ENCODE measurements at places on chromosomes 2 and 18.

DNA sequence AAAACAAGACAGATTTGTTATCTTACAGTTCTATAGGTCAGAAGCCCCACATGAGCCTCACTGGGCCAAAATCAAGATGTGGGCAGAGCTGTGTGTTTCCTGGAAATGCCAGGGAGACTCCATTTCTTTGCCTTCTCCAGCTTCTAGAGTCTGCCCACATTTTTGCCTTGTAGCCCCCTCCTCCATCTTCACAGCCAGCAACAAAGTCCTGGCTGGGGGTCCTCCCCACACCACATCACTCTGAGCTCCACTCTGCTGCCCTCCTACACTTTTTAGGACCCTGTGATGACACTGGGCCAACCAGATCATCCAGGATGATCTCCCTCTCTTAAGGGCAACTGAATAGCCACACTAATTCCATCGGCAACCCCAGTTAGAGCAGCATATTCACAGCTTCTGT, 34.3 kb downstream of the ASB1 start:
- no peak for DNase-seq

DNA sequence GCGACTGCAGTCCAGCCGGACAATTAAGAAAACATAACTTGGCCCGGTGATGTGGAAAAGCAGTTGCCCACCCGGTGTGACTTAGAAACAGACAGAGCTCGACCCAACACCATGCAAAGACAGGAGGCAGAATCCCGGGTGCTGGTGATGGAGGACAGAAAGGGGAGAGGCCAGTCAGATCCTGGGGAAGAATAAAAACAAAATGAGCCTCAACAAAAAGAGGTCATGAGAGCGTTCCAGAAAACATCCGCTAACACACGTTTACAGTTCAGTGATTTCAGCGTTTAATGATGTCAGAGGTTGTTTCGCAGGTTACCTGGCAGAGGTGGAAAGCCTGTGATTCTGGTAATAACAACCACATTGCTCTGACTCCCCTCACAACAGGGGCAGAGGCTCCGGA, 111.9 kb downstream of the OSR1 start:
- no peak for DNase-seq

GRCh38 chr2:25606892-25607291, 66.5 kb downstream of the DTNB start:
- DNase-seq, result no peak

GRCh38 chr2:100437751-100438150, 20.3 kb upstream of the CHST10 start:
- no peak for DNase-seq

- no peak for DNase-seq
These were observed 90.5 kb upstream of the YWHAQ start for GRCh38 chr2:9721344-9721743.

DNA sequence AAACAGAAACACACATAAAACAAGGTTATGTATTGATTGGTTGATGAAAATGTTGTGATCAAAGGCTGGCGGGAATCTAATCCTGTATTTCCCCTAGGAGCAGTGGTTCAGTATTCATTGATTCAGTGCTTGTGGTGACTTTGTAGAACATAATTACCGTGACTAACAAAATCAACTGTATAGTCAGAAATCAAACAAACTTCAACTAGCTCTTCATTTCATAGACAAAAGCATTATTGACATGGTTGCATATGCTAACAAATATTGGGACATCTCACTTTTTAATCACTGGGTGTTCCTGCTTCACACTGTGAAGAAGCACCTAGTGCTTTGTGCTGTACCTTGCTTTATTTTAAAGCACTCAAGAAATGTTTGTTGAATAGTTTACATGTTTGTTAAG, 41.4 kb downstream of the USP14 start:
- no peak for DNase-seq

- no peak for DNase-seq
These were observed 15.7 kb upstream of the OLA1 start for GRCh38 chr2:174263997-174264396.

DNA sequence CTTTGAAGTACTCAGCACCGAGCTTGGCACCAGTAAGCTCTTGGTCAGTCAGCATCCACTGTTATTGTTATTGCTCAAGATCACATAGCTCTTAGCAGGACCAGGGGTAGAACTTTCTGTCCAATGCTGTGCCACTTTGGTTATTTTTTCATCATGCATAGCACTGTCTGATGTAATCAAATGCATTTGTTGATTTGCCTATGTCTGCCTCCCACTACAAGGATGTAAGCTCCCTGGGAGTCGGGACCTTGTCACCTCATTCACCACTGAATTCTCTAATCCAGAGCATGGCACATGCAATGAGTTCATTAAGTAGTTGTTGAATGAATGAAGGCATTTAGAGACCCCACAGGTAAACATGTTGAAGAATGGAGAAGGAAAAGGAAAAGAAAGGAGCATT, 29.0 kb upstream of the DLX1 start:
- no peak for DNase-seq

- DNase-seq, result no peak
These were observed 57.4 kb downstream of the STK39 start for GRCh38 chr2:168189835-168190569.

GRCh38 chr2:12964904-12965539, 248.3 kb downstream of the TRIB2 start:
- no peak for DNase-seq

GRCh38 chr2:186584053-186584452, 5.8 kb upstream of the ITGAV start:
- no peak for DNase-seq

GRCh38 chr2:65340898-65341681, 91.3 kb downstream of the SPRED2 start:
- no peak for DNase-seq

GRCh38 chr2:224994242-224994823, 47.9 kb downstream of the DOCK10 start:
- no peak for DNase-seq

DNA sequence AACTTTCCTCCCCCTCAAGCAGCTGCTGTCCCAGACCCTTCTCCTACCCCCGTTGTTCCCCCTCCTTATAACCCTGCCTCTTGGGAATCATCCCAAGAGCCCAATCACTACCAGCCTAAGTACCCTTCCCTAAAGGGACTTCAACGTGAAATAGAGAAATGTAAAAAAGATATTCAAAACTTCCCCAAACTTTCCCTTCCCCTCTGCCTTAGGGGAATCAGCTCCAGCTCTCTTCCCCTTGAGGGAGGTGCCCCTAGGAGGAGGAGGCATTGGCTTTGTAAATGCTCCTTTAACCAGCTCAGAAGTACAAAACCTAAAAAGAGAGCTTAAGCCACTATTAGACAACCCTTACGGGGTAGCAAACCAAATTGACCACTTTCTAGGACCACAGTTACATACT, 10.6 kb upstream of the SAP130 start:
- DNase-seq, result no peak

DNA sequence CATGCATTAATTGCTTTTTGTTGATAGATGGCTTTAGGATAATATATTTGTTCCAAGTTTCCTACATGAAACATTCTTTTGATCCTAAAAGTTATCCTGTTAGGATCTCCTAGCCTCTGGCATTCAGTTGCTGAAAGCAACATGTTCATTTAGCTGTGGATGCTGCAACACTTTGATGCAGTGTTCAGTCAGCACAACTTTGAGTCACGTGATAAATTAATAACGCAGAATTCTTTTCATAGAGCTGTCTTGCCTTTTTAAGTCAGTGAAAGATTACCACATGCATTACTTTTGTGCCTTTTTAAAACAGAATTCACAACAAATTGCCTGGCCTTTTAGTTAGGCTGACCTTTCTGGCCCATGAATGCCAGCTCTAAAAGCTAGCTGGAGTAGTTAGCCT, 1467.9 kb upstream of the ZEB2 start:
- DNase-seq, result no peak

GRCh38 chr2:116586328-116586689, 1228.2 kb upstream of the DDX18 start:
- DNase-seq, result no peak

DNA sequence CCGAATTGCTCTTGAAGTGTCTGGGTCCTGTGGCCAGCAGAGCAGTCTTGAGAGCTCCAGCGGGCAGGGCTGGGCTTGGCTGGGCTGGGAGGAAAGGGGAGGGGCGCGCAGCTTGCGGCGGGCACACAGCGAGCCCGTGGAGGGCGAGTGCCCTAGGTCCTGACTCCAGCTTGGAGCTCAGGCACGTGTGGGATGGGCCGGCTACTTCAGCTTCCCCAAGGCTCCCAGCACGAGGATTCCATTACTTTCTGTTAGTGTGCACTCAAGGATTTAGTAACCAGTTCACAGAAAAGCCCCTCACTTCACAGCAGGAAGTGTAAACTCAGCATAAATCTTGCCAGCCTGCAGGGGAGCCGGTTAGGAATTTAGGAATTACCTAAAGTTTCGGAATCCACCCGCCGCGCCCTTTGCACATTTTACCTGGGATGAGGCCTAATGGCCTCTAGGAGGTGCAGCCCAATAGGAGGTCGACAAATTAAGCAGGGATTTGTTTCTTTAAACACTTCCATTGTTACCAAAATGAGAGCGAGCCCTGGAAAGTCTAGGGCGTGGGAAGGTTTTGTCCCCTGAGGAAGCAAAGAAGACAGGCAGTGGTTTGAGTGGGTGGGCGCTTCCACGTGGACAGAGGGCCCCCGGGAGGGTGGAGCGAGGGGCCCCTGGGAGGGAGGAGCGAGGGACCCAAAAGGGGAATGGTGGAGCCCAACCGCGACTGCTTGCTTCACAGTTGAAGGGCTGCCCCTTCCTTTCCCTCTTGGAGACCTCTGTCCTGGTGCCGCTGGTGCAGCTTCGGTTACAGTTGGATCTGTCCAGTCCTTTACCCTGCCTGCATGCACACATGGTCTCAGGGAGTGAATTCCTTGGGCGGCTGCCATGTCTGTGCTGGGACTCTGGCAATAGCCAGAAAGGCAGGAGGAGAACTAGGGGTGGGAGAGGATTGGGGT, 93.3 kb downstream of the CTAGE1 start:
- no peak for DNase-seq

DNA sequence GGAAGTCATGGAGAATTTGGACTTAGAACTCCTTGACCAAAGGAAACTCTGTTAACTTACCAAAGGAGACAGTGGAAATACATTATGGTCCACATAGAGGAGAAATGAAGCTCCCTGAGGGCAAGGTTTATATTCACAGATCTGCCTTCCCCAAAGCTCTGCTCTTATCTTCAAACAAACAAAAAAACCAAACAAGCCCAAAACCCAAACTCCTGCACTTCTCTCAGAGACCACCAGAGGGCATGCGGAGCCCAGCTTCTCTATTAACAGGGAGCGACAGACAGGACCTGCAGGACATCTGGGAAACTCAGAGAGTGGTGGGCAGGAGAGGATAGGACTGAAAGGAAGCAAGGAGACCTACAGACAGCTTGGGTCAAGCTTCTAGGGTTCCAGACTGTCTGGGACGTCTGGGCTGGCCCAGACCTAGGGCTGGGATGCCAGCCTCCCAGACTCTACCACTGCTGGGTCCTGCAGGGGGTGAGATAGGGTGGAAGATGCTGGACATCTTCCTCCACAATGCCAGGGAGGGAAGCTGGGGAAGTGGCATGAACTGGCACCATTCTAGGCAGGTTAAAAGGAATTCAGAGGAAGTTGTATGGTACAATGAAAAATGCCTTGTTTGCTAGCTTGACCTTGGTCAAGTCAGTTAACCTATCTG, 4.0 kb upstream of the WNT10A start:
- peak; percentile 56 for DNase-seq

DNA sequence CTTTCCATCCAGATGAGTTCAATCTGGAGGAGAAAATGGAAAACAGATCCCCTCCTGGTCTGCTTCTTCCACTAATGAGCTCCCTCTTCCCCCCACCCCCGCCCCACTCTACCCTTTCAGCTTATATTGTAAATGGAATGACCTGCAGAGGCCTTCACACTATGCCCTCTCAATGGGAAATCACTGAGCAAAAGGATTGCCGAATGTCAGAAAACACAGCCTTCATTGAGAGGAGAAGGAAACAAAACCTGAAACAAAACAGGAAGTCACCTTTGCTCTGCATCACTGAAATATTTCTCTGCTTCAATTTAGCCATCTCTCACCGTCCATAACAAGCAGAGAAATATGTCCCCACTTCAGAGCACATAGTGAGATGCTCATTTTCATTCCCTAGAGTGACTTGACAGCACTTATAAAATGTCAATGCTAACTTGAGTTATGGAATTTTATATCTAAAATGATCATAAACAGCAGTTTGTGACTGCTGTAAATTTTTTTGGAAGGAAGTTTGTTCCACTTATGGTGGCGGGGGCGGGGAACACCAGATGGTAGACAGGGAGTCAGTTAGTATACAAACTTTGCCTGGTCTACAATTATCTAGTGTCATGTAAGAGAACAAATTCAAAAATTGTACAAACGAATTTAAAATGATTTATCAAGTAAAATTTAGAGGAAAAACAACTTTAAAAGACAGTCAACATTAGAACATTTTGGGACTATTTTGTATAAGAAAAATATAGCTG, 1.8 kb upstream of the FRZB start:
- DNase-seq, result no peak

GRCh38 chr2:208037564-208038487, 12.5 kb upstream of the PLEKHM3 start:
- no peak for DNase-seq

DNA sequence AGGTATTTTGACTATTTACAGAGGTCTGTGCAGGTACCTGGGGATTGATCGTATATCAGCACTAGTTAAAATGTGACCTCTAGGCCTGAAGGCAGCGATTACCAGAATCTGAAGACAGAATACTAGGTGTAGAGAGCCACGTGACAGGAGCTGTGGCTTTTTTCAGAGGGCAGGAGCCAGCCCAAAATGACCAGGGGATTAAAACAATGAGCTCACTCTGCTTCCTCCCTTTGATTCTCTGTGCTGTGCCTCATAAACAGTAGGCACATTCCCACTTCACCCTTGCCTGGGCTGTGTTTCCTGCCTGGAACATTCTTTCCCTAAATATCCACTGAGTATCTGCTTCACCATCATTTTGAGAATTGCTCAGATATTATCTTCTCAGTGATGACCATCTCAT, 15.2 kb downstream of the ITGAV start:
- DNase-seq, result no peak

DNA sequence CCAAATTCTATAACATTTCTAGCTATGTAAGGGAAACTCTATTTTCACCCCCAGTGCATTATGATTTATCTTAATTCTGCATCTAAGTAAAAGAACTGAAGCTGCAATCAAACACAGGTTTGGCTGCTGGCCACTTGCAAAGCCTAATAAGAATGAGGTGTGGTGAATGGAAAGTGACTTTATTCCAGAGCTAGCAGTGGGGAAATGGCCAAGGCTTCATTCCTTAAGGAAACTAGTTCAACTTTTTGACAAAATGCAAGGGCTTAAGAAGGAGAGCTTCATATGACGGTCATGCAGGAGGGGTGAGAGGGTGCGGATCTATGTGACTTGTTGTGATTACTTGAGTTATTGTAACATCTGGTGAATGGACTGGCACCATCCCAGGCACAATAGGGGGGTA, 1802.0 kb downstream of the SUCLG1 start:
- DNase-seq, result no peak

All from stimulated activated CD4-positive, alpha-beta T cell treated with anti-CD3 and anti-CD28 coated beads, Interleukin-15, amount 100 ng/mL, for 1 hour (primary cell).